ENCODE measurements at places on chromosomes 2 and 18.

GRCh38 chr18:59228351-59228750, 8.4 kb downstream of the GRP start:
- DNase-seq: no peak

DNA sequence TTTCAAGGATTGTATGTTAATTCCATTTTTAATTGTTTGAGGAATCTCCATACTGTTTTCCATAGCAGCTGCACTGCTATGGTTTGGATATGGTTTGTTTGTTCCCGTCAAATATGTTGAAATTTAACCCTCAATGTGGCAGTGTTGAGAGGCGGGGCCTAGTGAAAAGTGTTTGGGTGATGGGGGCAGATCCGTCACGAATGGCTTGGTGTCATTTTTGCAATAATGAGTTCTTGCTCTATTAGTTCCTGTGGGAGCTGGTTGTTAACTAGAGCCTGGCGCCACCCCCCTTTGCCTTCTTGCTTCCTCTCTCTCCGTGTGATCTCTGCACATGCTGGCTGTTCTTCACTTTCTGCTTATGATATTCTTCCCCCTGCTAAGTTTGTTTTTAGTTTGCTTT, 71.4 kb upstream of the LDLRAD4 start:
- DNase-seq: no peak

GRCh38 chr2:119727493-119727892, 32.2 kb upstream of the PTPN4 start:
- no peak for DNase-seq

DNA sequence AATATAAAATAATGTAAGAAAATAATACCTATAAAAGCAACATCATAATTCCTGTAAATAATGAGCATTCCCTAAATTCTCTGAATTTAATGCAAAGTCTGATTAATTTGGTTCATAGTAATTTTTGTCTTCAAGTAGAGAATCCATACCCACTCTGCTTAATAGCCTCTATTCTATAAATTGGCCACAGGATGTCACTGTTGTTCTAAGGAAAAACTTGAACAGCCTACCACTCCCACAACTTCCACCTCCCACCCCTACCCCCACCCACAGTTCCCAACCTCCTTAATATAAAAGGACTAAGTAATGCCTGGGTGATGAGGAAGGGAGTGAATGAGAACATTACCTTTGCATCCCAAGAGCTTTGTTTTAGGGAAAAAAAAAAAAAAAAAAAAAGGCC, 27.2 kb upstream of the BBS5 start:
- DNase-seq: no peak

Data from activated T-helper 1 cell treated with anti-CD3 and anti-CD28 coated beads, Interleukin-2, amount 50 U/mL, for 16 hours (primary cell).